ENCODE measurements at places on chromosomes 12 and 14.
A peak's percentile ranks its signal among the peaks of the same experiment; 100 is the strongest.

- DNase-seq = no peak
Observed at GRCh38 chr12:131353826-131354225, 357.1 kb upstream of the SFSWAP start.

DNA sequence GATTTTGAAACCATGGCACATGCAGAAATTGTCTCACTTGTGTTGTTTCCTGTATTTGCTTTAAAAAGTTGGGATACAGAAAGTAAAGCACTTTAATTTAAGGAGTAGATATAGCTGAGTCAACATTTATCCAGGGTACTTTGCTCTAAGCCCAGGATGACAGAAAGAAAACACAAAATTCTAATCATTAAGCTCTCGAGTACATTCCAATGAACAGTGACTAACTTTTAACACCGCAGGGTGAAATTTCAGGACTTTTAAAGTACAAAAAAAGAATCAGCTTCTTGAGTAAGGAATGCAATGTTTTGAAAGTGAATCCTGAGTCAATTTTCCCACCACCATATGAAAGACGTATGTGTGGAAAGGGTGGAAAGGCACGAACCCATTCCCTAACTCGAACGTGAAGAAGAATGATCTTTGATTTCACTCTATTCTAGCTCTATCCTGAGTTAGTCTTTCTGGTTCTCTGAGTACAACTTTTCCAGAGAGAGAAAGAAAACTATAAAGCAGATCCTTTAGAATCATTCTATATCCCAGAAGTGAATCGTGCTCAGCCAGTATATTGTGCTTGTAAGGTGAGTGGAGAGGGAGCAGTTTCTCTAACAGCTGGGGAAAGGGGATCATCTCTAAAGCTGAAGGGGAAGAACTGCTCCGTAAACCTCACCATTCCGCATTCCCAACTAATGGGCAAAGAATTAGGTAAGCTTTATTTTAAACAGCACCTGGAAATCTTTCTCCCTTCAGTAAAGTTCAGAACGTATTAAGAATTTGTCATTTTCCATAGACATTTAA, 779.0 kb upstream of the FLRT2 start:
- DNase-seq = peak; percentile 96

DNA sequence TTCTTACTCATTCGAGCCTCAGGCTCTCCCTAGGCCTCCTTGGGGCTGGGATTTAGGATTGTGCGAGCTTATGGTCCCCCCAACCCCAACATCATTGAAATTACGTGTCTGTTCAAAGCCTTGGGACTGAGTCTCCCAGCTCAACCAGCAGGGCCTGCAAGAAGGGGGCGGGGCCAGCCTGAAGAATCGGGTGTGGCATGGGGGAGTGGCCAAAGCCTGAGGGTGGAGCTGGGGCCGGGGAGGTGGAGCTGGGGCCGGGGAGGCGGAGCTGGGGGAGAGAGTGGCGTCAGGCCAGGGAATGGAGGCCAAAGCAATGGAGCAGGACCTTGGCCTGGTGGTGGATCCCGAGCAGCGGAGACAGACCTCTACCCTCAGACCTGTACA, 24.3 kb upstream of the HSPB8 start:
- DNase-seq = peak; percentile 6

GRCh38 chr12:32365473-32366064, 33.8 kb upstream of the FGD4 start:
- DNase-seq = peak; percentile 52

GRCh38 chr12:4009979-4010704, 136.9 kb upstream of the PARP11 start:
- DNase-seq = no peak

DNA sequence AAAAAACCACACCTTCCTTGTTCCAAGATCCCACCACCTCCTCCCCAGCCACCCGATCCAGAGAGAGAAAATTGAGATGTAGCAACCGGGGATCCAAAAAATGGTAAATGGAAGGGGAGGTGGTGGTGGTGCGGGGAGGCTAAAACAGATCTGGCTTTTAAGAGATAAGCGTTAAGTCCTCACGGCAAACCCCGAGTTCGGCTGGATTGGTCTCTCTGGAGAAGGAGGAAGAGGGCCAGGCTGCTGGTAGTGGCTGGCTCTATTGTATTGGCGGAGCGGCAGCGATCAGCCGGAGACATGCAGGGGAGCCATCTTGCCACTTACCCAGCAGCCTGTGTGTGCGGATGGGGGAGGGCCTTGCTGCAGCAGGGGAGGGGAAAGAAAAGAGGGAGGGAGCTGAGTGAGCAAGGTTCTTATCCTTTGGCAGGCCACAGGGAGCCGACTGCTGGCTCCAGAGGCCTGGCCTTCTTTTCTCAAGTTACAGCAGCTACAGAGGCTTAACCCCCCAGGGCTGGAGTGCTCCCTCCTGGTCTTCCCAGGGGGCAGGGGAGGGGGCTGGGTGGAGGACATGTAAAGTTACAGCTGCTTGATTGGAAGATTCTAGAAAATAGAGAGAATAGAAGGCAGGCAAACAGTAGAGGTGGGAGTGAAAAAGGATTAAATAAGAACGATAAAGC, 14.1 kb upstream of the CDH24 start:
- DNase-seq = peak; percentile 83

DNA sequence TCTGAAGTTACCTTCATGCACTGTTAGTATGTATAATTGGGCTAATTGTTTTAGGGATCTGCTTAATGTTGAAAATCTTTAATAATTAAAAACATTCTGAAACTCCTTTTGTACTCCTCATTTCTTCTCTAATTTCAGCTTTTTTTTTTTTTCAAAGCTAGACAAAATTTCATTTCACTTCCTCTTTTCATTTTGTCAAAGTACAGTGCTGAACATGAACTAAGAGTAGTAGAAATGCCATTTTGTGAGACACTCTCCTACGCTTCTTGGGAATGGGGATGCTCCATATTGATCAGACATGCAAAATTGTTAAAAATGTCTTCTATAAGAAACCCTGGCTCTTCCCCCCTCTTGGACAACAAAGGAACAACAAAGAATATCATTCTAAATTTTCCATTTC, 1.7 kb downstream of the ABCD2 start:
- DNase-seq = no peak

- DNase-seq = no peak
Observed at GRCh38 chr12:59429766-59430165, 166.1 kb upstream of the SLC16A7 start.

DNA sequence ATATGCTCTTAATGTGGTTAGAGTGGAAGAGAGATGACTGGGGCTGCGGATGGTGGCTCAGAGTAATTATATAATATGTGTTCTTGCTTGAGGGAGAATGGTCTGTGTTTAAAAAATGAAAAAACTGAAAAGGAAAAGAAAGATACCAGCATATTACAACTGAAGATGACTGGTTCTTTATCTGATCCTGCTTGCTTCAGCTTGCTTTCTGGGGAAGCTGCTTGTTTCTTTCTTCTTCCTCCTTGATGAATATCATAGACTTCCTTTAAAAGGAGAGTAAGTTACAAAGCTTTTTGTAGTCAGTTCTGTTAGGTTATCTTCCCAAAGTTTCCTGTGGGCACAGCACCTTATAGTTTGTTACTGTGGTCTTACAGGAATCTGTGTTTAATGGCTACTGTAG, 210.9 kb downstream of the ERC1 start:
- no peak for DNase-seq
